ENCODE measurements at places on chromosomes 5 and 9. TPM values are rescaled to one million over a fixed set of nuclear protein-coding genes. Genes with fewer than 3 reads are reported as not detected.

The GPR150 gene
- total RNA-seq: 0.16 TPM

The SNCAIP gene
- total RNA-seq: 2.1 TPM

The LECT2 gene
- not detected for total RNA-seq

The CNOT6 gene
- total RNA-seq: 30.7 TPM

The STKLD1 gene
- 0.82 TPM for total RNA-seq

The MOB3B gene
- total RNA-seq: 7.2 TPM

The TICAM2 gene
- total RNA-seq: 5.4 TPM

The SARDH gene
- 3.9 TPM for total RNA-seq

The CER1 gene
- not detected for total RNA-seq

The SIL1 gene
- 71.7 TPM for total RNA-seq

The SPINK13 gene
- total RNA-seq: not detected

The FOXD4L5 gene
- 0.24 TPM for total RNA-seq

The RIGI gene
- 13.7 TPM for total RNA-seq

The OR13C9 gene
- not detected for total RNA-seq

The GRM6 gene
- total RNA-seq: not detected

The TMC1 gene
- not detected for total RNA-seq

The SPINK6 gene
- 0.42 TPM for total RNA-seq

Data from left lung (tissue), 14 donors.